ENCODE measurements at places on chromosomes 5 and 9.

DNA sequence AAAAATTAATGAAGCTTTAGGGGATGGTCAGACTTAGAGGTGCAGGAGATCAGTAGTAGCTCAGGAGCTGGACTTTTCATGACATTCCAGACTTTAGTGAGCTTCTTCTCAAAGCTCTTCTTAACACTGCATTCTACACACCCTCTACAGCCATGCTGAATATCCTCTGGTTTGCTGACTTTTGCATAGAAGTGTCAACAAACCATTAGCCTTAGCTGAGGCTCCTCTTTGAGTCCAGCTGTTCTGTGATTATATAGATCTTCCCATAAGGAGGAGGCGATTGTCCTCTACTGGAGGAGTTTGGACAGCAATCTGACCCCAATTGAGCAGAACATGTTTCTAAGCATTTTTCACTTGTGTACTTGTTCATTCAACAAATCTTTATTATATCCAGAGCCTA is 75.0 kb upstream of the RUSC2 start:
- DNase-seq, result no peak

GRCh38 chr5:96649681-96650540 is 12.3 kb upstream of the CAST start:
- no peak for DNase-seq

- no peak for DNase-seq
Observed at GRCh38 chr5:52502460-52502999, 285.2 kb upstream of the ITGA1 start.

GRCh38 chr9:93893194-93893593 is 62.0 kb downstream of the BARX1 start:
- no peak for DNase-seq

GRCh38 chr9:93678199-93679019 is 102.0 kb downstream of the PHF2 start:
- no peak for DNase-seq

- no peak for DNase-seq
Observed at GRCh38 chr5:69491027-69491426, 1.6 kb upstream of the OCLN start.

- DNase-seq, result no peak
Observed at GRCh38 chr5:57176350-57176857, 2.5 kb downstream of the GPBP1 start.

DNA sequence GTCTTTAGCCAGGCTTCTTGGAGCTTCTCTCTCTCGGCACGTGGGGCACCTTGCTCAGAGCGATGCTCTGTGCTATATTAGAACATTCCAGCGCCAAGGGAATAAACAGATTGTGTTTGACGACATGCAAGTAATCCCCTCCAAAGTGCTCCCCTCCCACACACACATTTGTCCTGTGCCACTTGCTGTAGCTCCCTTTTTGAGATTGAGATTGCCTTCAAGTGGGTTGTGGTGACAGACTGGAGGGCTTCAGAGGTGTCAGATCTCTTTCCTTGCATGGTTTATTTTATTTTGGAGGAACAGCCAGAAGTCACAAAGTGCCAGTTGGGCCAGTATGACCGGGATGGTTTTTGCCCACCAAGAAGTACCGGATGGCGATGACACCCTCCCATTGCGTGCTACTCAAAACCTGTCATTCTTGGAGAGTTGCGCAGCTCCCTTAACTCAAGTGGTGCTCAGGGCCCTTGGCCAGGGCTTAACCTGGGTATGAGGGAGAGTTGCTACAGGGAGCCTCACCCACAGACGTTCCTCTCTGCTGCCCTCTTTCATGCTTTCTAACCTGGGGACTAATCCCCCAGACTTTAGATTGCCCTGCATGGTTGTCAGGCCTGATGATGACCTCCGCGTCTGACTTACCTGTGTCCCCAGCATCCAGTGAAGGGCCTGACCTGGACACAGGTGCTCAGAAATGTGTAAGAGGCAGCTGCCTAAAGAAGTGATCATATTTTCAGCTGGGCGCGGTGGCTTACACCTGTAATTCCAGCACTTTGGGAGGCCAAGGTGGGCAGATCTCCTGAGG is 18.8 kb upstream of the RPL26L1 start:
- DNase-seq, result no peak

GRCh38 chr5:81842795-81843398 is 92.0 kb upstream of the SSBP2 start:
- no peak for DNase-seq

DNA sequence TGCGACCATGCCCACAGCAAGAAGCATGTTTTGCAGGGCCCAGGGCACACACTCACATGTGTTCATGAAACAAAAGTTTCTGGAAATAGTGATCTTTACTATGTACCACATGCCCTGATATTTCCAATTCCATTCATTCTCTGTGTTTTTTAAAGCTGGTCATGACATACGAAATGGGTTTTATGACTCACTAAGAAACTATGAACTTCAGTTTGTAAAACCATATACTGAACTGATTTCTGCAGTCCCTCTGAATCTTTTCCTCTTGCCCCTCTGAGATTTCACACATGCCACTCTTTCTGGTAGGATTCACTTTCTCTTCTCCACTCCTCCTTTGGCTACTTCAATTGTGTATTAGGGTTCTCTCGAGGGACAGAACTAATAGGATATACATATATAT is 416.1 kb upstream of the TRPC7 start:
- no peak for DNase-seq

- no peak for DNase-seq
Observed at GRCh38 chr9:86868616-86869015, 78.7 kb downstream of the GAS1 start.

- no peak for DNase-seq
Observed at GRCh38 chr5:1190837-1191239, 10.6 kb upstream of the SLC6A19 start.

DNA sequence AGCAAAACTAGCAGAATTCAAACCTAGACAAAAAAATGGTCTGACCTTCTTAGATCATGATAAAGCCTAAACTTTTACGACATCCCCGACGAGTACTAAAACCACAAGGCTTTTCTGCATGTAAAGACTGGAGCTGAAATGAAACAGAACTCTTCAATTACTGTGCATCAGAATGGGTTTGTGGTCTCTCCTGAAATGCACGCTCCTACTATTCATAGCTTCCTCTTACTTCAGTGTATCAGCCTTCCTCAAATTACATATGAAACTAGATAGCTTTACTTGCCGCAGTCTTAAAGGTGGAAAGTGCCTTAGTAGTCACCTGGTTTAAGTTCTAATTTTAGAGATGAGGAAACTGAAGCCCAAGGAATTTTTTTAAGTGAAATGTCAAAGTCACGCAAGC is 24.6 kb upstream of the MED10 start:
- DNase-seq, result no peak
